Stimulated activated CD8-positive, alpha-beta memory T cell treated with anti-CD3 and anti-CD28 coated beads, Interleukin-12 subunit alpha, Interleukin-12 subunit beta, amount 100 ng/mL, for 4 hours (primary cell): ENCODE measurements at places on chromosomes 4 and X.

DNA sequence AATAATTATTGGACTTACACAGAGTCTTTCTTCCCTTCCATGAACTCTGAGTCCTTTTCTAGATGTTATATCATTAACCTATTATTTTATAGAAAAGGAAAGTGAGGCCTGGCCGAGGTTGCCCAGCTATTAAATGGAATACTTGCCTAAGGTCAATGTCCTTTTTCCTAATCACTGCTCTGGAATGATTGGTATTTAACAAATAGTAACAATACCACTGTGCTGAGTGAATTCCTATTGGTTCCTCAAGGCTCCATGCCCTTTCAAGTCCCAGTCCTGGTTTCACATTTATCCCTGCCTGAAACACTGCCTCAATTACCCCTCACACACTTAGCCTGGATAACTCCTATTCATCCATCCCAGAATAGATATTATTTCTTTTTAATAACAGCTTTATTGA is 6.2 kb downstream of the TCEAL9 start:
- no peak for DNase-seq

- no peak for DNase-seq
Measured at GRCh38 chr4:180189666-180190065, 2053.5 kb upstream of the TENM3 start.

GRCh38 chrX:20432746-20433387 is 166.2 kb upstream of the RPS6KA3 start:
- DNase-seq, result no peak

DNA sequence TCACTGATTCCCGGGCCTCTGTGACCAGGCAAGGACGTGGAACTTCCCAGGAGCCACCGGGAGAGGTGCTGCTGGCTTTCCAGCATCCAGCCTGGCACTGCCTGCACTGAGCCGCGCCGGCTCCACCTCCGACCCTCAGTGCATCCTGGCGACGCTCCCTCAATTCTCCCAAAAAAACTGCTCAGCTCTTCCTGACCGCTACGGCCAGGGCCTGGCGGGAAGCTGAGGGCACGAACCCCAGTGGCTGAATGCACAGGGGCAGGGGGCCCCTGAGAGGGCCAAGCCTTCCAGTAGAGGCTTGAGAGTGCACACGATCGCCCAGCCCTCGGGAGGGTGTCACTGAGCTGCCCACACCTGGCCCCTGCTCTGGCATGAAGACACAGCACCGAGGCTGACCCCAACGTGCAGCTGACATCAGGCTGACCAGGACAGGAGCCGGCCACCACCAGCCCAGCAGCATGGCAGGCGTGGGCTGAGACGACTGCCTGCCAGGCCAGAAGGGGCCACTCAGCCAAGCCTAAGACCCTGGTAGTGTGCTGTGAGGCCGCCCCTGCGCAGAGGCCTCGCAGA is 6.9 kb downstream of the CTBP1 start:
- no peak for DNase-seq
